Muscle of arm (tissue), 14 donors: ENCODE measurements at places on chromosomes 12 and 14.

- DNase-seq = no peak
These were observed 139.6 kb downstream of the PRKD1 start for GRCh38 chr14:29788093-29788492.

GRCh38 chr12:98373025-98373554 is 142.3 kb upstream of the TMPO start:
- peak; percentile 40 for DNase-seq

DNA sequence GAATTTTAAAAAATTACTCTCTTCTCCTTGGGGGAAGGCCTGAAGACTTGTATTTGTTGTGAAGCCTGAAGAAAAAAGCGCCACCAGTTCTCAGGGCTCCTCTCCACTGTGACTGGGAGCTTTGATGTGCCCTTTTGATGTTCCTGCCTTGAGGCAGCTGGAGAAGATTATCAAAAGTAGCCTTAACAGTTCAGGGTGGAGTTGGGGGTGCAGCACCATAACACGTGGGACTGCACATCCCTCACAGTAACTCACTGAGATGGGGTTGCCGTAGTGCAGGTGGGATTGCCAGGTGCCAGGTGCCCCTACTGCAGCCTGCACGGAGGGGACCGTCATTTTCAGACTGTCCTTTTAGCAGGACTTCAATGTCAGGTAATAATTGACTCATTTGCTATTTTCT is 474.1 kb downstream of the ETNK1 start:
- no peak for DNase-seq

- no peak for DNase-seq
These were observed 38.1 kb downstream of the ETV6 start for GRCh38 chr12:11687528-11687927.

GRCh38 chr14:59241121-59241520 is 52.7 kb downstream of the DAAM1 start:
- DNase-seq = peak; percentile 33
